Naive thymus-derived CD8-positive, alpha-beta T cell (primary cell): ENCODE measurements at places on chromosomes 16 and 17.

GRCh38 chr17:76384222-76384986 lies at the start of gene SPHK1:
Gene SPHK1 (plus strand): TSS chr17:76384609. CDS start chr17:76385645, 1,036 bp downstream.
- H3K27ac ChIP-seq: no peak within 1 kb of the TSS
- H3K27me3 ChIP-seq: peaks cover 3% of the 10 kb centered on the region

- H3K36me3 ChIP-seq: no peaks in the 10 kb centered on the region
- H3K4me3 ChIP-seq: no peak overlapping the region
- no peak for DNase-seq
- H3K27me3 ChIP-seq: peaks cover 4% of the 10 kb centered on the region
Measured at GRCh38 chr17:79919164-79919585, 79.9 kb upstream of the CBX4 start.

GRCh38 chr16:3836641-3837040 lies 43.9 kb downstream of the CREBBP start:
- DNase-seq: no peak
- H3K36me3 ChIP-seq: peaks cover 26% of the 10 kb centered on the region
- no peak overlapping the region for H3K27ac ChIP-seq
- H3K27me3 ChIP-seq: no peaks in the 10 kb centered on the region

DNA sequence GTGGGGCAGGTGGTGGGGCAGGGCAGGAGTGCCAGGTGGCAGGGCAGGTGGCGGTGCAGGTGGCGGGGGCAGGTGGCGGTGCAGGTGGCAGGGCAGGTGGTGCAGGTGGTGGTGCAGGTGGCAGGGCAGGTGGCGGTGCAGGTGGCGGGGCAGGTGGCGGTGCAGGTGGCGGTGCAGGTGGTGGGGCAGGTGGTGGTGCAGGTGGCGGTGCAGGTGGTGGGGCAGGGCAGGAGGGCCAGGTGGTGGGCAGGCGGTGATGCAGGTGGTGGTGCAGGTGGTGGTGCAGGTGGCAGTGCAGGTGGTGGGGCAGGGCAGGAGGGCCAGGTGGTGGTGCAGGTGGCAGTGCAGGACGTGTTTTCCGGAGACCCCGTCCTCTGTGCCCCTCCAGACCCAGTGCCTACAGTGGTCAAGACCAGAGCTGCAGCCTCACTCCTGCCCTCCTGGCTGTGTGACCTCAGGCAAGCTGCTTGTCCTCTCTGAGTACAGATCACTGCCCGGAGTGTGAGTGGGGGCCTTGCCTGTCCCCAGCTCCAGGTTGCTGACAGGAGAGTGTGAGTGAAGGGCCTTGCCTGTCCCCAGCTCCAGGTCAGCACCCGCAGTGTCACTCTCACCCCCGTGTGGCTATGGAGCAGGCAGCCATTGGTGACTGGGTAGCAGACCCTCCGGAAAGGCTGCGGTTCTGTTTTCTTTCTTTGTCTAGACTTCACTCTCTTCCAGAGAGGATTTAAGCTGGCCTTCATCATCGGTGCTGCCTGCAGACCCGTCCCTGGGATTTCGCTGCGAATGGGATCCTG lies 16.1 kb upstream of the NPTX1 start:
- H3K4me1 ChIP-seq: peaks cover 7% of the 10 kb centered on the region
- no peak for DNase-seq
- peaks cover 3% of the 10 kb centered on the region for H3K27me3 ChIP-seq

DNA sequence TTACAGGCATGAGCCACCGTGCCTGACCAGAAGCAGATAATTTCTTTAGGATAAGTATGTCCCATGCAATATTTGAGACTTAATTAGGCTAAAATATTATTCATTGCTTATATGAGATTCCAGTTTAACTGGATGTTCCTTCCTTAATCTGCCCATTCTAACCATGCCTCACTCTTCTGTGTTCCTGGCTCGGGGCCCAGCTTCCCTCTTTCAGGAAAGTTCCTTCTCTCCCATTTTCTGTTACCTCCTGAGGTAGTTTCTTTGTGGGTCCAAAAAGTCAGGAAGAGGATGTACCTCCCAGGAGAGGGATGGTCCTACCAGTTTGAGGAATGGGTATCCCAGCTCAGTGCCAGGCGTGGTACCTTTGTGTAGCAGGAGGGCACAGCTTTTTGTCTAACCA lies 23.3 kb downstream of the UNK start:
- H3K27ac ChIP-seq: no peak overlapping the region
- H3K27me3 ChIP-seq: no peaks in the 10 kb centered on the region
- H3K4me3 ChIP-seq: no peak overlapping the region
- peaks cover 3% of the 10 kb centered on the region for H3K4me1 ChIP-seq
- no peak for DNase-seq

- no peaks in the 10 kb centered on the region for H3K27me3 ChIP-seq
- H3K27ac ChIP-seq: no peak overlapping the region
- DNase-seq: no peak
- H3K4me1 ChIP-seq: no peaks in the 10 kb centered on the region
Measured at GRCh38 chr16:64715624-64716023, 406.2 kb downstream of the CDH11 start.

GRCh38 chr17:2909846-2910234 lies 113.6 kb downstream of the RAP1GAP2 start:
- no peak overlapping the region for H3K4me3 ChIP-seq
- peaks cover 21% of the 10 kb centered on the region for H3K36me3 ChIP-seq
- H3K27me3 ChIP-seq: no peaks in the 10 kb centered on the region
- H3K27ac ChIP-seq: no peak overlapping the region

- no peak for DNase-seq
- H3K27ac ChIP-seq: no peak overlapping the region
- no peaks in the 10 kb centered on the region for H3K27me3 ChIP-seq
- peaks cover 7% of the 10 kb centered on the region for H3K4me1 ChIP-seq
Measured at GRCh38 chr16:56399486-56399885, 25.9 kb downstream of the AMFR start.

GRCh38 chr17:7932483-7932891 lies 481 bp downstream of the CNTROB start:
- peak overlapping the region; percentile 99 for H3K4me3 ChIP-seq
- H3K27me3 ChIP-seq: no peaks in the 10 kb centered on the region
- H3K27ac ChIP-seq: peak overlapping the region; percentile 98
- no peak for DNase-seq

GRCh38 chr16:31420037-31420436 lies 8.1 kb downstream of the COX6A2 start:
- H3K4me3 ChIP-seq: no peak overlapping the region
- DNase-seq: no peak
- H3K4me1 ChIP-seq: peaks cover 4% of the 10 kb centered on the region
- no peaks in the 10 kb centered on the region for H3K36me3 ChIP-seq
- no peak overlapping the region for H3K27ac ChIP-seq
- H3K27me3 ChIP-seq: peaks cover 22% of the 10 kb centered on the region

DNA sequence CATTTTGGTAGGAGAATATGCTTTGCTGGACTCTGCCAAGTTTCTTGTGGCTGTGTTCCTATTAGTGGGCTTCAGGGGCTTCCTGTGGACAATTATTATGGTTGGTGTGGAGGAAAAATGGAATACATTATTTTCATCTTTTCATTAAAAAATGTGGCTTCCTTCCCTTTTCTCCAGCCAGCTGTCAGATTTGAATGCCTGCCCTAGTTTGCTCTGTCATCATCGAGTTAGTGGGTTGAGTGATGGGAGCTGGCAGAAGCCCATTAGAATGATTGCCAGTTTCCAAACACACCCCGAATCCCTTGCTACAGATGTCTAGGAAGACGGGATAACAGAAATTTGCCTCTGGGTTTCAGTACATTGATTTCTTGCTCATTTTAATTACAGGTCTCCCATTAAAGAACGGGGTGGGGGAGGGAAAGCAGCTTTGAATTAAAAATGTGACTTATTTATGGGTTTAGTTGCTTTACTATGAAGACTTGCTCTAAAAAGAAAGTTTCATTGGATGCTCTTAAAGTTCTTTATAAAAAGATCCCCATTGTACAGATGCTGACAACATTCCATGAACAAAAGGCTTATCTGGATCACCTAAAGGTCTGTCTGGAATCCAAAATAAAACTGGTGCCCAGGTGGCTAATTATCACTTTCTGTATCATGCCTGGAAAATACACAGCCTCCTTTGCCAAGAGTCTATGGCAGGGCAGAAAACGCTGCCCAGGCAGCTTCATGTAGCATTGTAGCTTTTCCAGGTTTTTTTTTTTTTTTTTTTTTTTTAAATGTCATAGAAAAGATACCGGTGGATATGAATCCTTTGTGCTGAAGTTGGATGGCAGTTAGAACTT lies 103.6 kb downstream of the PRKCA start:
- H3K36me3 ChIP-seq: no peaks in the 10 kb centered on the region
- peak overlapping the region; percentile 63 for H3K4me3 ChIP-seq
- DNase-seq: no peak
- peak overlapping the region; percentile 94 for H3K27ac ChIP-seq
- H3K4me1 ChIP-seq: peaks cover 73% of the 10 kb centered on the region

GRCh38 chr16:15928261-15929104 lies 20.9 kb upstream of the ABCC1 start:
- no peaks in the 10 kb centered on the region for H3K27me3 ChIP-seq
- DNase-seq: no peak
- no peak overlapping the region for H3K4me3 ChIP-seq
- no peaks in the 10 kb centered on the region for H3K36me3 ChIP-seq
- H3K4me1 ChIP-seq: no peaks in the 10 kb centered on the region

DNA sequence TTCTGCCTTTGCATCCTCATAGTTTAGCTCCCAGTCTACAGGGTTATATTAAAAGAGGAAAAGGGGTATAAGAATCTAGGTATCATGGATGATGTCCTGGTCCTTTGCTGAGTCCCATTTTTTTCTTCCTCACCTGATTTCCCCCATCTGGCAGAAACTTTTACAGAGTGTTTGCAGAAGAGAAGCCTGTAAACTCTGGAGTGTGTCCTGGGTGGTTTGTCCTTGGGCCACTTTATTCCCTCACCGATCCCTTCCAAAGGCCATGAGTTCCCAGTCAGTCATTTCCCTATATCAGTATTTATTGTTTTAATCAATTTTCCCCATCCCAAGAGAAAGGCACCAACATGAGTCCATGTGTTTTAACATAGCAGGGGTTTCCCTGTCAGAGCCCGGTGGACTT lies 638.2 kb downstream of the WWOX start:
- H3K4me3 ChIP-seq: no peak overlapping the region
- H3K27me3 ChIP-seq: no peaks in the 10 kb centered on the region
- peaks cover 3% of the 10 kb centered on the region for H3K4me1 ChIP-seq

GRCh38 chr17:31385428-31386285 lies 5.8 kb upstream of the RAB11FIP4 start:
- DNase-seq: no peak
- no peak overlapping the region for H3K27ac ChIP-seq
- peaks cover 15% of the 10 kb centered on the region for H3K27me3 ChIP-seq

GRCh38 chr17:70446446-70446845 lies 277.1 kb downstream of the KCNJ2 start:
- DNase-seq: no peak
- H3K4me1 ChIP-seq: no peaks in the 10 kb centered on the region
- H3K27me3 ChIP-seq: no peaks in the 10 kb centered on the region
- H3K4me3 ChIP-seq: no peak overlapping the region
- H3K36me3 ChIP-seq: no peaks in the 10 kb centered on the region
- no peak overlapping the region for H3K27ac ChIP-seq

DNA sequence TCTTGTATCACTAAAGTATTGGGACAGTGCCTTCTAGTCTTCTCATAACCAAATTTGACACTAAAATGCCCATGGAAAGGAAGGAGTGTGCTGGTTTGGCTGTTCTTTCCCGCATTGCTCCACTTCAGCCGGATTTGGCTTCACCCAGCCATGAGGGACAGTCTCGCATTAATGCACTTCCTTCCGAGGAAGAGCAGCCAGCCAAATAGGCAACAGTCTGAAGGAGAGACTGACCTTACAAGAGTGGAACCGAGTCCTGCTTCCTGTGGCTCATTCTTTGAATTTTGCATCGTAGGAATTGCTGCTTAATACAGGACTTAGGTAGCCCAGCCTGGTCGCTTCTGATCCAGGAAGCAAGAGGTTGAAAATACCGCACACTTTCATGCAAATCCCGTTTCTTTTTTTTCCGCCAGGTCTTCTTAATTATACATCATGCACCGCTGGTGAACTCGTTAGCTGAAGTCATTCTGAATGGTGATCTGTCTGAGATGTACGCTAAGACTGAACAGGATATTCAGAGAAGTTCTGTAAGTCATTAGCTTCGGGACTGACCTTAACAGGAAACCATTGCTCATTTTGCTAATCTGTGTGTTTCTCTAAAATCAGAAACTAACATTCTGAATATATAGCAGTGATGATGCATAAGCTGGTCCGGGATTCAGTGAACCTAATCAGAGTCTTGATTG lies 38.2 kb downstream of the CLEC16A start:
- no peaks in the 10 kb centered on the region for H3K27me3 ChIP-seq
- no peak for DNase-seq
- H3K4me1 ChIP-seq: peaks cover 12% of the 10 kb centered on the region
- H3K4me3 ChIP-seq: no peak overlapping the region
- no peak overlapping the region for H3K27ac ChIP-seq

DNA sequence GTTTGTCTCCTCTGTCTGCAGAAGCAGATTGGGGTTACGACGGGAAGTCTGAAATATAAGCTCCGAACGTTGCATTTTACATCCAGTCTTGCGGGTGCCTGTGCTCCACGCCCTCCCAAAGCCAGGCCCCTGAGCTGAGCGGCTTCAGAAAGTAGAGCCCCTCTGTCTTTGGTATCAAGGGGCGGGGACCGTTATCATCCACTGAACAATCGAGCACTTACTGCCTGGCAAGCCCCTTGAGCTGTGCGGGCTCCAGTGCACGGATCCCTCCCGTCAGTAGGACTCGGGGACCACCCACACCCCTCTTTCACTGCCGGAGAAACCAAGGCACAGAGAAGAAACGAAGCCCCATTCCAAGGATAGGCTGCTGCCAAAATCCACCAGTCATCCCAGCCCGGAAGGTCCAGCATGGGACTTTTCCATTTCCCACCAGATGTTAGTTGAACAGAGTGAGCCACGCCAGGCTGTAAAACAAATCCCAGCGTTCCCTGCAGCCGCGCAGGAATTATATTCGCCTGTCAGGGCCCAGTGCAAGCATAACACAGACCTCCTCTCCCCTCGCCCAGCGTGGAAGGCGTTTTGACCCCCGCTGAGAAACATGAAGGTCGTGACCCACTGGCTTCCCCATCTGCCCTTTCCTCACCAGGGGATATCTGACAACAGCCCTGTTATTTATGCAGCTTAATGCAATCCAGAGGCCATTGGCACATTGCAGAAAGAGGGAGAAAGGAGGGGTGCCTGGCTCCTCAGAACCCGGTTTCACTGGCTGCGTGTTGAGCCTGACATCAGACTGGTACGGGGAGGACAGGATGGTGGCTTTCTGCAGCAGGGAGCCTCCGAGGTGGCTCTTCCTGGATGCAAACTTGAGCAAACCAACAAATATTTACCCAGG lies 212.2 kb upstream of the FOXF1 start:
- no peak overlapping the region for H3K4me3 ChIP-seq
- peaks cover 39% of the 10 kb centered on the region for H3K27me3 ChIP-seq
- peaks cover 4% of the 10 kb centered on the region for H3K4me1 ChIP-seq
- DNase-seq: no peak
- H3K27ac ChIP-seq: no peak overlapping the region
- no peaks in the 10 kb centered on the region for H3K36me3 ChIP-seq
